ENCODE measurements at places on chromosomes 16 and 17.
A peak's percentile ranks its signal among the peaks of the same experiment; 100 is the strongest.

DNA sequence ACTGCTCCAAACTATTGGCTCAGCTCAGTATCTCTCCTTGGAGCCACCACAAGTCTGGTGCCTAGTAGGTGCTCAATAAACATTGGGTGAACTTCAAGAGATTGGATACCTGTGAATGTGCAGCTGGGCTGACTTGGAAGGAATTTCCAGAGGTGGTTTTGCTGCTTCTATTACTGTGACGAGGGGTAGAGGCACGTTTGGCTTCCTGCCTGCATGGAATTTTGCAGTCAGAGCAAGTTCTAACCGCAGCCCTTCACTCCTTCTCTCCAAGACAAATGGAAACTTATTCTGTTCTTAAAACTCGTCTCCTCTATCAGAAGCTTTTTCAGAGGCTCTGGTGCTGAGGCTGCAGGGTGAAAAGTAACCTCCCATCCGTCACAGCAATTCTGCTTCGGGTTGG is 342.5 kb downstream of the CPPED1 start:
- DNase-seq = no peak

DNA sequence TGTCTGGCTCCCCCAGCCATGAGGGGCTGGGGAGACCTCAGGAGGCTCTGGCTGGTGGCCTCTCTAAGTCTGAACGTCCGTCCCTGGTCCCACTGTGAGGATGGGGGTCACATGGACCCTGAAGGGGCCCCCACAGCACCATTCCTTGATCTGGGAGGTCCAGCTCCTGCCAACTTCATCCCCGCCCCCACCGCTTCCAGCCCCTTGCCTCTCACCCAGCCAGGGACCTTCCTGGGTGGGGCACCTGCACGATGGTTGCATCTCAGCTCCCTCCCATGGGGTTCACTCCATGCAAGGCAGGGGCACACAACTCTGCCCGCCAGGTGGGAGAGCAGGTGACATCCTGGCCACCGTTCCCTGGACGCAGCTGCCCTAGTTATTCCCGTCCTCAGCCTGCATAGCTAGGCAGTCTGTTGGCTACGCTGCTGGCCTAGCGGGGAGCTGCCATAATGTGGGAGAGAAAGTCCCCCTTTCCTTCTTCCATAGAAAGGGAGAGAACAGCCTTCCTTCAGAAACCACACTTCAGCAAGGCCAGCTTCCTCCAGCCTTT is 217.9 kb upstream of the RPL38 start:
- DNase-seq = no peak

DNA sequence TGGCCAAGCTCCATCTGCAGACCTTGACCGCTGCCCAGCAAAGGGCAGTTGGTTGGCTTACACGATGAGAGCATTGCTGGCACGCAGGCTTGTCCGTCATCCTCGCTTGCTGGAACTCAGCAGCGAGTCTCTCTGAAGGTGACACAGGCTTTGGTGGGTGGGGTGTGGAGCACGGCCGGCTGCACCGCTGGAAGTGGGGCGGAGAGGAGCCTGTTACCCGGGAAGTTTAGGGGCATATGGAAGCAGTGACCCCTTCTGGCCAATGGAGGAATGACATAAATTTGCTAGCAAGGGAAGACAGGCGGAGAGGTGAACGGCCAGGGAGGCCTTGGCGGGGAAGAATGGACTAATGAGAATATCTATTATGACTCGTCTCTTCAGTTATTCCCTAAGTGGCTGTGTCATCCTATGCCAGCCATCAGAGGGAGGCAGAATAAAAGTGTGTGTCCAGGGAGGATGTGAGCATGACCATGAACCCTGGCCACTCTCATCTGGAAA is 65.9 kb upstream of the SDK2 start:
- peak; percentile 65 for DNase-seq

DNA sequence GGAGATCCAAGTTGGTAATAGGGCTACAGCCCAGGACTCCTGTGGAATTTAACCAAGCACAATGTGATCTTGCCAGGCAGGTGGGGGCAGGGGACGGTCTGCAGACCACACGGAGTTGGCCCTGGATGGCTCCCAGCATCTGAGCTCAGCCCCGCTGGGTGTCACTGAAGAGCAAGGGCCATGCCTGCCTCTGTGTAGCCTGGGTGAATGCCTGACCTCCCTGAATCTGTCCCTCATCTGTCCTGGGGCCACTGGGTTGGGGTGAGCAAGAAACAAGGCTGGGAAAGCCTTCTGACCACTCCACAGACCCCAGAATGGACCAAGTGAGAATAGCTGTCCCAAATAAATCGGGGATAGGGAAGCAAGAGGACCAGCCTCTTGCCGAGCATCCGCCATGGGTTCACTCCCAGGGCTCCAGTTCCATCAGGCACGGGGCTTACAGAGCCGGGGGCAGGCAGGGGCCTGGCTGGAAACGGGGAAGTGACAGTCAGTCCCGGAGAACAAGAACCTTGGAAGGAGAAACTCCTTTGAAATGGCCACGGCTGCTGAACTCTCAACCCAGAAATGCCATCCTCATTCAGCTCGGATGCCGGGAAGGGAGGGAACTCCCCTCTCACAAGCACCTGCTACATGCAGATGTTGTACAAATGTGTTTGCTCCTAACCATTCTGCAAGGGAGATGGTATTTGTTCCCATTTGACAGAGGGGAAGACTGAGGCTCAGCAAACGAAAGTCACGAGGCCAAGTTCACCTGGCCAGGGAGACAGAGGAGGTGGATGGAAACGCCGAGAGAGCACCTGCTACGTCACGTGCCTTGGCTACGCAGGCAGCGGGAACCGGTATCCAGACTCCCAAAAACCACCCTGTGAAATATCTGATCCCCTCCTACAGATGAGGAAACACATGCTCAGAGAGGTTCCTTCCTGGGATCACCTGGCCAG is 50.0 kb downstream of the RMI2 start:
- DNase-seq = no peak

GRCh38 chr16:12515346-12515745 is 288.3 kb downstream of the CPPED1 start:
- DNase-seq = no peak

- DNase-seq = no peak
Observed at GRCh38 chr17:61926826-61927207, 965 bp downstream of the INTS2 start.

GRCh38 chr17:77460514-77461046 is 319.8 kb downstream of the SEC14L1 start:
- no peak for DNase-seq

- DNase-seq = no peak
Observed at GRCh38 chr17:50779747-50780353, 12.5 kb upstream of the ANKRD40CL start.

GRCh38 chr16:17251496-17251895 is 219.3 kb downstream of the XYLT1 start:
- no peak for DNase-seq

GRCh38 chr16:85906349-85906748 is 7.4 kb downstream of the IRF8 start:
- no peak for DNase-seq

Measured in adrenal gland (tissue), 19 donors.